ENCODE measurements at places on chromosomes 13 and 19.
A peak's percentile ranks its signal among the peaks of the same experiment; 100 is the strongest.

DNA sequence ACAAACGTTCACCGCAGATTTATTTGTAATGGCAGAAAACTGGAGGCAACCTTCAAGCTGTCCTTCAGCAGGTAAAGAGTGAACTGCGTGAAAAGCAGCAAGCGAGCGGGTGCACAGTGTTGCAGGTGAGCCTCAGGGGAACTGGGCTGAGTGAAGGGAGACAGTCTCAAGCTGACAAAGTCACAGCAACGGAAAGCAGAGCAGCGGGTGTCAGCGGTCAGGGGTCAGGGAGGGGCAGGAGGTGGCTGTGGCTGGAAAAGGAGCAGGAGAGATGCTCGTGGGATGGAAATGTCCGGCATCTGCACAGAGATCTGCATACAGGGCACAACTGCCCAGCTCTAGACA lies 8.5 kb upstream of the RASA3 start:
- ATAC-seq: peak; percentile 83

GRCh38 chr13:27980280-27980998 lies 8.1 kb downstream of the URAD start:
- peak; percentile 36 for ATAC-seq

DNA sequence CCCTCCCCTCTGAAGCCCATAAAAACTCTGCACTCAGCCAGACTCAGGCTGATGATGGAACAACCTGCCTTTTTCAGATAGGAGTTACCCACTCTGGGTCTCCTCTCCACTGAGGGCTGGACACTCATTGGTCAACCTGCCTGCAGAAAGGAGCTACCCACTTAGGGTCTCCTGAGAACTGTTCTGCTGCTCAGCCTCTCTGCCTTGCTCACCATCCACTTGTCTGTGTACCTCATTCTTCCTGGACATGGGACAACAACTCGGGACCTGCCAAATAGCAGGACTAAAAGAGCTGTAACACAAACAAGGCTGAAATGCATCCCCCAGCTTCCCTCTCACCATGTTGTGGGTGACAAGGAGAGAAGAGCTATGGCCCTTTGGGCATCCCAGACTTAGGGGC lies 18.4 kb upstream of the RCBTB2 start:
- ATAC-seq: no peak

DNA sequence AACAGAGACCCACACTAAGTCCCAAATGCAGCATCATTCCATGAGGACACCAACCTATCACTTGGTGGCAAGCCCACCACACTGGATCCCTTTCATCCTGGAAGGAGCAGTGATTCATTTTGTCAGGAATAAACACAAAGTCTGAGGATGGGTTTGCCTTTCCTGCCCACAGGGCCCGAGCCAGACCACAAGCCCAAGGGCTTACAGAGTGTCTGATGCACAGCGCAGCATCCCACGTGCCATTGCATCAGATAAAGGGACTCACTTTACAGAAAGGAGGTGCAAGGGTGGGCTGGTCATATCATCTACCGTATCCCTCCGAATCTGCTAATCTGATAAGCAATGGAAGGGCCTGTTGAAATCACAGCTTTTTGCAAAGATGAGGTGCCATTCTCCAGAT lies 12.2 kb upstream of the KCTD15 start:
- no peak for ATAC-seq

DNA sequence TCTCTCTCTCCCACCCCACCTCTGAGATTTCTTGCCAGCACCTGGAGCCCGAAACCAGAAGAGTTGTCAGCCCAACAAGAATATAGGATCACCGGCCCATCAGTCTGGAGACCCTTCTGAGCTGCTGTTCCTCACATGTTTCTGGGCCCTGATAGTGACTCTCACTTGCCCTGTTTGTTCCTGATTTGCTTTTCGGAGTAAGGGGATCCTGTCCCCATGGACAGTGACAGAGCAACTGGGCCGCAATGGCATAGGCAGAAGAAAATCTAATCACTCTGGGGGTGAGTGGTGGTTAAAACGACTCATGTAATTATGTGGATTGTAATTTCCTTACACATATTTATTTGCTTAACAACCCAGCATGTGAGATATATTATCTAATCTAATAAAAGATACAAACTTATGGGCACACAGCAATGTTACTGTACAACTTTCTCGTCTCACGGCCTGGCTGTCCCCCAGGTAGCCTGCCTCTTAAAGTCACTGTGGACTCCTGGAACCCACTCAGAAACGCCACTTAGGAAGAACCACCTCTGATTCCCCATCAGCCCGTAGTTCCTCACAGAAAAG lies 663 bp upstream of the SMAD9 start:
- no peak for ATAC-seq

DNA sequence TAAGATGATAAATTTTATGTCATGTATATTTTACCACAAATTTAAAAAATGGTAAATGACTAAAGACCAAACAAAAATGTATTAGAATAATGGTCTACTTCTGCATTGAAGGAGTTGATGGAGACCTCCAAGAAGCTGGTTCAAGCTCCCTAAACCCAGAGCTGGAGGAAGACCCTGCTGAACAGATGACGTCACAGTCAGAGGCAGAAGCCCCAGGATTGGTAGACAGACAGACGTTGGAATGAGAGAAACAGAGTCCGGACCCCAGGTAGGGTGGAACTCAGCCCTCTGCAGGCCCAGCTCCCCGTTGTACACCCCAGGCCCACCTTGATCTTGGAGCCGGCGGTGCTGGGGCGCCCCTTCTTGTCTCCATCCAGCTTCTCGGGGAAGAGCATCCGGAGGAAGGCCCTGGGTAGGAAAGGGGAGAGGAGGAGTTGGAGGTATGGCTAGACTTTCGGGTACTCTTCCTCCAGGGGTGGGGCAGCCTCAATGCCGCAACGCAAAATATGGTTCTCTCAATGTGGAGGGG lies 25.7 kb upstream of the ZNF414 start:
- ATAC-seq: no peak

DNA sequence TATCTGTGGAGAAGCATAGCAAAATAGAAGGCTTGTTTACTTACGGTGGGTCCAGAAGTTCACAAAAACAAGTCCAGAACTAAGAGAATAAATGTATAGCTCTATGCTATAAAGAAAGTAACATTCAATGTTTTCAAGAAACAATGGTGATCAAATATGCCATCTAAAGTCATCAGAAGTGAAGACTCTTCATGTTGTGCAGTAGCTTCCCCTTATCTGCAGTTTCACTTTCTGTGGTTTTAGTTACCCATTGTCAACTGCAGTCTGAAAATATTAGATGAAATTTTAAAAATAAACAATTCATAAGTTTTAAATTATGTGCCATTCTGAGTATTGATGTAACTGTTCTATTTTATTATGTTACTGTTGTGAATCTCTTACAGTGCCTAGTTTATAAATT lies 72.5 kb downstream of the EDNRB start:
- ATAC-seq: no peak

- no peak for ATAC-seq
These were observed 4.7 kb downstream of the DNMT1 start for GRCh38 chr19:10190026-10190425.

GRCh38 chr19:32652894-32653598 lies 21.9 kb downstream of the ANKRD27 start:
- ATAC-seq: no peak

- peak; percentile 24 for ATAC-seq
These were observed 310.6 kb downstream of the NDFIP2 start for GRCh38 chr13:79791471-79792042.

GRCh38 chr13:99299920-99300341 lies 7.3 kb downstream of the GPR183 start:
- no peak for ATAC-seq

- no peak for ATAC-seq
These were observed 1.0 kb downstream of the PCID2 start for GRCh38 chr13:113207460-113207859.

- ATAC-seq: no peak
These were observed 34.2 kb upstream of the PNMA8B start for GRCh38 chr19:46529622-46530451.

DNA sequence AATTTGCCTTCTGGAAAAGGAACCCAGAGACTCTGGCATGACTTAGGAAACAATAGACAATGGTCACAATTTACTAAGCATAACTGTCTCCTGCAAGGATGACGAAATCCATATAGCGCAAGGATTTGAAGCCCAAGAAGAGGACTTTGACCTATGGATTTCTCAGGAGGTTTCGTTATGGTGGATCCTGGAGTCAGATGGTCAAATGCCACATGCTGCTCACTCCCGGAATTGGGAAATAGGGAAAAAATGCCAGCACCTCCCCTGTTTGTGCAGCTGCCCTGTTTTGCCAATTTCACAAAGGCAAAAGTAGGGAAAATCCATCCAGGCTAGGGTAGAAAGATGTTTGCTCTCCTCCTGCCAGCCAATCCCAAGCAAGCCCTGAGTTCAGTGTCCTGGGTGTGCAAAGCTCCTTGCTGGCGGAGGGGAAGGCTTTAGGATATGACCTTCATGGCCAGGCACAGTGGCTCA lies 23.4 kb downstream of the RDH8 start:
- ATAC-seq: no peak

DNA sequence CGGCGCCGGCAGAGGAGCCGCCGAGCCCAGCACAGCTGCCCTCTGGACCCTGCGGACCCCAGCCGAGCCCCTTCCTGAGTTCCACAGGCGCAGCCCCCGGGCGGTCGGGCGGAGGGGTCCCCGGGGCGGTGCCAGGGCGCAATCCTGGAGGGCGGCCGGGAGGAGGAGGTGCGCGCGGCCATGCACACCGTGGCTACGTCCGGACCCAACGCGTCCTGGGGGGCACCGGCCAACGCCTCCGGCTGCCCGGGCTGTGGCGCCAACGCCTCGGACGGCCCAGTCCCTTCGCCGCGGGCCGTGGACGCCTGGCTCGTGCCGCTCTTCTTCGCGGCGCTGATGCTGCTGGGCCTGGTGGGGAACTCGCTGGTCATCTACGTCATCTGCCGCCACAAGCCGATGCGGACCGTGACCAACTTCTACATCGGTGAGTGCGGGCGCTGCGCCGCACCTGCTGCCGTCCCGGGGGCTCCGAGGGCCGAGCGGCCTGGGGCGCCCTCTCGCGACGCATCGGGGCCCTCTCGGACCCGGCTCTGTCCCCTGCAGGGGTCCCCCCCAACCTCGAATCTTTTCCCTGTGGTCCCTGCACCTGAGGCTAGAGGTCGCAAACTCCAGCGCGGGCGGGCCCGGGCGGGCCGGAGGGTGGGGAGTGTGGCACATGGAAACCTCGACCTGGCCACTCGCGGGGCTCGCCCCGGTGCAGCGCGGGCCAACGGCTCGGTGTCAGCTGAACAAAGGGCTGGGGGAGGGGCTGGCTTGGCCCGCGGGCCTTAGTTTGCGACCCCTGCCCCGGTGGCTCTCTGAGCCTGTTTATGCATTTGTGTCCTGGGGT lies at the start of gene KISS1R:
KISS1R (plus strand) TSS at position 11 of the 829 bp plus-strand sequence; CDS start at position 181, 170 bp downstream.
- peak; percentile 32 for ATAC-seq

- ATAC-seq: peak; percentile 65
These were observed at the start of gene ZNF579 for GRCh38 chr19:55580628-55581144. TSS of gene ZNF579 (minus strand) at chr19:55580848. CDS start at chr19:55579639, 1,209 bp downstream.

- no peak for ATAC-seq
These were observed 926 bp downstream of the PRR12 start for GRCh38 chr19:49591731-49592485.

- no peak for ATAC-seq
These were observed 19.7 kb downstream of the ZNF433 start for GRCh38 chr19:12015753-12016116.

- ATAC-seq: peak; percentile 31
These were observed 463.8 kb downstream of the ITGBL1 start for GRCh38 chr13:101916108-101916774.

GRCh38 chr19:7456964-7457541 lies 31.8 kb downstream of the PEX11G start:
- ATAC-seq: no peak

All from stimulated activated memory B cell treated with anti-CD40 and anti-IgM and Interleukin-4, amounts not matched to agents 10 μg/mL and 1 μg/mL and 100 μg/mL, for 72 hours (primary cell).